DMS79 (cell line): ENCODE measurements at places on chromosomes 5 and 9.

GRCh38 chr5:116297296-116297814 is 212.5 kb downstream of the COMMD10 start:
- no peak for DNase-seq

GRCh38 chr9:21583628-21584377 is 101.7 kb upstream of the IFNE start:
- DNase-seq, result no peak

DNA sequence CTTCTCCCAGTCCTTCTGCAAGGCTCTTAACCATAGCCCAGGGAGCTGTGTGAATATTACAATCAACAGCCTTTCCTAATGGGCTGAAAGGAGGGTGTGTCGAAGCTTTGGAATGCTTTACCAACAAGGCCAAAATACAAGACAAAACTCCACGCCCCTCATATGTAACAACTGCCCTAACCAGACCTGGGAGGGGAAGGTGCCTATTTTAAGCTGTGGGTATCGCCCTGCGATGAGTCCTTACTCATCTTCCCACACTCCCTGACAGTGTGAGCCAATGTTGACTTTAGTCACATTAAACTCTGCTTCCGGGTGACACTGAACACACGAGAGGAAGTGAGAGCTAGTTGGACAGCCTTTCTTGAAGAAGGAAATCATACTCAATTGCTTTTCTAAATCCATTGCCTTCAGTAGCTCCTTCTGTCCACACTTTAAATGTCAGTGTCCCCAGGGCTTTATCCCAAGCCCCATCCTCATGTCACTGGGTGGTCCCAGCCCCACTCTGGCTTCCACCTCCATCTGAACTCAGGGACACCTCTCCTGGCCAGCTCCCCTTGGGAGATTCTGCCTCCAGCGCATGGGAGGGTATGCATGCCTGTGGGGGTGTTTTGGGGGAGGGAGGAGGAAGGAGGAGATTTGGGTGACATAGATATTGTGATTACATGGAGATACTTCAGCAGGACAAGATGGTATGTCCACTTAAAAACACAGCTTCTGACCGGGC is 6.5 kb upstream of the TBC1D9B start:
- no peak for DNase-seq

DNA sequence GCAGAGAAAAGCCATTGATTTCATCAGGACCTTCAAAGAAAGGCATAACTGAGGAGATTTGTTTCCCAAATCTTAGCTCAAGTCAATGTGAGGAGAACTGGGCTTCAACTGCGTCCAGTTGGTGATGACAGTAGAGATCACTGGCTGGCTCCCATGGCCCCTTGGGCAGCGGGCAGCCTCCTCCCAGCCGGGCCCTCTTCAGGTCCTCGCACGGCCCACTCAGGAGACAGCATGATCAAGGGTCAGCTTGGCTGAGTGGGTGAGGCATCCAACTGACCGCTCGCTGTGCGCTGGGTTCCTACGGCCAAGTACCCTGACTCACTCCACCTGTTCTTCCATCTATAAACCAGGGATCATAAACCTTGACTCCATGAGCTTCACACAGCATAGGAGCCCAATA is 274.0 kb downstream of the NSG2 start:
- no peak for DNase-seq

DNA sequence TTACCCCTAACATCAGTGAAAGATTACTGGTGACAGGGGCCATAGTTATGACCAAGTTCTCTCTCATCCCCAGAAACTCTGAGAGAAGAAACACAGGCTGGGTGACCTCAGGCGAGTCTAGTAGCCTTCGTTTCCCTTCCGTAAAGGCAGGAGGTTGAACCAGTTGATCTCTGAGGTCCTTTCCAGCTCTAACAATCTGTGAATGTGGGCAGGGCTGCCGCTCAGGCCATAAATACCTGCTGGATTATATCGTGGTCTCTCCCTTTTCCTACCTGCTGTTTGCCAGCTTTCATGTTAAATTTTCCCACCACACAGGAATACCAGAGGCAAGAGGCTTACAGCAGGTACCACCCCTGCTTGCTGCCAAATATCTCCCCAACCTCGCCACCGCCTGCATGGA is 357.5 kb downstream of the SH3GL2 start:
- DNase-seq, result no peak

- DNase-seq, result no peak
Observed at GRCh38 chr5:36777105-36777757, 99.3 kb upstream of the NIPBL start.
